Sciatic nerve (tissue), 2 donors: ENCODE measurements at places on chromosomes 12 and 14.
A peak's percentile ranks its signal among the peaks of the same experiment; 100 is the strongest.

DNA sequence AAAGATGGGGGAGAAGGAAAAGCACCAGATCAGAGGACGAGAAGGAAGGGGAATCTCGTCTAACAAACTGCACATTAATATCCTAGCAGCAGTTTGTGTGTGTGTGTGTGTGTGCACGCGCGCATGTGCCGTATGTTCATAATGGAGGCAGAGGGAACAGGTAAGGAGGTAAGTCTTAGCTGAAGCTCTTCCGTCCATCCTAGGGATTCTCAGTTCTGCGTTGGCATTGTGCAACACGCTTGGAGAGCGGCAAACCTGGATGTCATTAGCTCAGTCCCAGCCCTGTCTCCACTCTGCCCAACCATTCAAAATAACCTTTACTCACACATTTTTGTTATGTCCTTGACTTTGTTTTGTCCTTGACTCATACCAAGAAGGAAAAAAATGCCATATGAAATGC lies 1.6 kb upstream of the C1R start:
- peak; percentile 62 for DNase-seq

- no peak for DNase-seq
Measured at GRCh38 chr14:50542941-50543418, 10.6 kb upstream of the MAP4K5 start.

DNA sequence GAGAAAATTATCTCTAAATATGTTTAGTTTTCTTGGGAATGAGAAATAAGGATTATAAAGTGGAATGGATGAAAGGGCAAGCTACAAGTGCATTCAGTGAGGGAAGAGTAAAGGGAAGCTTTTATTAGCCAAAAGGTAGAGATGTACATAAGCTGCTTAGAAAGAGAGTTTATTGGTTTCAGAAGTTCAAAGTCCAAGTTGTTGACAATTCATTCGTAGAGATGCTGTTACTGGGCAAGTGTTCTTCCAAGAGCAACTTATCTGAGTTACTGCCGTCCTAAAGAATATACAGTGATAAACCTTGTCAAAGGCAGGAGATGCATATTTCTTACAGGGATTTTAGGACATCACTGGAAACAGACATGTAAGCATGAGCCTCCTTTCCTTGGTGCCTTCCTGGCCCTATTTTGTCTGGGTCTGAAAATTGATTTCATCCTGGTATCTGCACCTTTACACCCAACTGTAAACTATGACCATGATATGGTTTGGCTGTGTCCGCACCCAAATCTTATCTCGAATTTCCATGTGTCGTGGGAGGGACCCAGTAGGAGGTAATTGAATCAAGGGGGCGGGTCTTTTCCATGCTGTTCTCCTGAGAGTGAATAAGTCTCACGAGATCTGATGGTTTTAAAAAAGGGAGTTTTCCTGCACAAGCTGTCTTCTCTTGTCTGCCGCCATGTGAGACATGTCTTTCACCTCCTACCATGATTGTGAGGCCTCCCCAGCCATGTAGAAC lies 46.8 kb downstream of the TRMT5 start:
- no peak for DNase-seq

DNA sequence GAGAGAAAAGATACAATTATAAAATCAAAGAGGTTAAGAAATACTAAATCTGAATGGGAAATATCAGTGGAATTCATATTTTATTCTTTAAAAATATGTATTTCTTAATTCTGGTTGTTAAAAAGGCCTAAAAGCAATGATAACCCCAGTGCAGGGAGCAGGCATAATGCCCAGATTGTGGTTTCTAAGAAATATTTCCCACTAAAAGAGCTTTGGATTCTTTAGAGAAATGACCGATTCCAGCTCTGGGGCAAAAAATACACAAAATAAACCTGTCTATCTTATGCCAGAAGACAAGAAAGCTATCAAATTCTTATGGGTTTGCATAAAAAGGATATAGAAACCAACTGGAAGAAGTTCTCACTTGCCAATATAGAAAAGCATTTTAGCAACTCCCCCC lies 71.6 kb downstream of the PDE6H start:
- DNase-seq = no peak

GRCh38 chr12:64044191-64044590 lies 177.9 kb downstream of the KICS2 start:
- no peak for DNase-seq

GRCh38 chr12:119842380-119842779 lies 34.7 kb downstream of the CIT start:
- no peak for DNase-seq

- peak; percentile 63 for DNase-seq
Measured at GRCh38 chr14:105065280-105066228, at the start of gene GPR132. TSS of gene GPR132 (minus strand) at chr14:105065430. CDS start at chr14:105055420, 10,010 bp downstream.

DNA sequence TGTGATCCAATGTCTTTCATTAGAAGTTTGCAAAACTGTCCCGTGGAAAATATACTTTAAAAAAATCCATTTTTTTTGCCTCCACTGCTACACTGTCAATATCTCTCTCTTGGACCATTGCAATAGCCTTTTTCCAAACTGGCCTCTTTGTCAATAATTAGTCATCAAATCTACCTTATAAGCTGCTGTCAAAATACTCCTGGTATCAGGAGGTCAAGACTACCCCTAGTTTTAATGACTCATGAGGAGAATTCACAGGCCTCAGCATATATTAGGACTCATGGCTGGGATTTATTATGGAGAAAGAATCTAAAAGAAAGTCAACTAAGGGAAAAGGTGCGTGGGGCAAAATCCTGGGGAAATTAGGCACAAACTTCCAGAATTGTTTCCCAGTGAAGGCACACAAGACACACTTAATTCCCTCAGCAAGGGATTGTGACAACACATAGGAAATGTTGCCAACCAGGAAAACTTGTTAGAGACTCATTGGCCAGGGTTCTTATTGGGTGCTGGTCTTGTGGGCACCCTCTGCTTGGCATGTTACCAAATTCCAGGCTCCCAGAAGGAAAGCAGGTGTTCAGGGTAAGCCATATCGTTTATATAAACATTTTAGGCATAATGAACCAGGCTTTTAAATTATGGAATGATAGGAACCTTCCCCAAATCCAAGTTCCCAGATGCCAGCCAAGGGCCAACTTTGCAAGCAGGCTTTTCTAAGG lies 56.1 kb downstream of the TMEM117 start:
- DNase-seq = no peak

- DNase-seq = no peak
Measured at GRCh38 chr12:55702861-55703260, 4.8 kb downstream of the ITGA7 start.

- no peak for DNase-seq
Measured at GRCh38 chr12:53123578-53124351, 20.5 kb downstream of the SOAT2 start.

DNA sequence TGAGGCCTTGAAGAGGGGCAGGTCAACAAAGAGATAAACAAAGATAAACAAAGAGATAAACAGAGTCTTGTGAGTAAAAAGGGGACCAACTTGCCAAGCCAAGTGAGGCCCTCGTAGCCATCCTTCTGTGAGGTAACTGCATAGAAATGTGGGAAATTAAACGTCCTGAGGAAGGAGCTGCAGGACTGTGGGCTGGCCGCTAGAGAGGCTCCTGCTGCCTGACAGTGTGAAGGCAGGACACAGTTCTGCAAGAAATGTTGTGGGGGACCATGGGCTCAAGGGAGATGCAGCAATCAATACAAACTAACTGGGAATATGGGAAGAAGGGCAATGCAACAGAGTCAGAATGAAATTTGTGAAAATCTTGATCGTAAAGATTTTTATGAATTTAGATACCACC lies 91.9 kb downstream of the SLC8A3 start:
- no peak for DNase-seq

DNA sequence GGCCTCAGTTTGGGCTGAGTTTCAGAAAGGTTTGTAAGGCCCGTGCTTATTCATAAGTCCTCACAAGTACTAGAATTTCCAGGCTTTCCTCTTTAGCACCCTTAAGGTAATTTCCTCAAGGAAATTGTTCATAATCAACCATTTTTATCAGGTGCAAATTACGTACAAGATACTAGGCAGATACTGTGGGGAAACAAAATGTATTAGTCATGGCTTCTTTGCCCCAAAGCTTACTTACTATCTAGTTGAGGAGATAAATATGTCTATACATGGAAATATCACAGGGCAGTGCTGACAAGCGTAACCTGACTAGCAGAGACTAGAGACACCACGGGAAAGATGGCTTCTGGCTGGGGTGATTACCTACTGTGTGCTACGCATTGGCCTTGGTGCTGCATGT lies 22.5 kb downstream of the MAX start:
- DNase-seq = no peak

- peak; percentile 91 for DNase-seq
Measured at GRCh38 chr14:68794130-68794850, 1.4 kb upstream of the ZFP36L1 start.

DNA sequence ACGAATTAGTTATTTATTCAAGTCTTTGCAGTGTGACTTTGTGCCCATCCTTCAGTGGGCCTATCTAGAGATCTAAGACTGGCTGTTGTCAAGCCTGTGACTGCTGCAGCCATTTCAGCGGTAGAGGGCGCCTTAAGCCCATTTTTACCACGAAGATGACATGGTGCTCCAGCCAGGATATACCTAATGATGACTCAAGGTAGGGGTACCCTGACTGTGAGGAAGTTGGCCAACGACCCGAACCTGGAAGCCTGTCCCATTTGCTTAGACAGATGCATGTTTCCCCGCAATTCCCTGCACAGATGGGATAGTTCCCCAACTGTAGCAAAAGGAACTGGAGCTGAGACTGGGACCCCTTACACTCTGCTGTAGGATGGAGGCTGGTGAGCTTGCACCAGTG lies 41.3 kb downstream of the RAB3IP start:
- DNase-seq = no peak

- peak; percentile 41 for DNase-seq
Measured at GRCh38 chr14:100419856-100420255, 96.7 kb downstream of the SLC25A47 start.

- DNase-seq = no peak
Measured at GRCh38 chr12:55718624-55719275, 1.4 kb upstream of the RDH5 start.

DNA sequence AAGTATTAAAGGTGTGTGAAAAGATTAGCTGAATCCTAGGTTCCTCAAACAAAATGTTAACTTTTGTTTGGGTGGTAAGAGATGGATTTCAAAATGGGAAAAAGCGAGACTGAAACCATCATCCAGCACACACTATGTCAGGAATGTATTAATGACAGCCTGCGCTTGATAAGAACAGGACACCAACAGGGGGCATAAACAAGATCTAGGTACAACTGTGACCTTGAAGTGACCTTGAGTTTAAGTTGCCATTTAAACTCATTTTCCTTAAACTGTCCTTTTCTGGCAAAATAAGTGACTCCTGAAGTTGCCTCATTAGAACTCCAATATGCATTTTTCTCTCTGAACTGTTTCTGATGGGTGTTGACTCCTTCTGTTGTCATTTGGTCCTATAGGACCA lies 17.1 kb downstream of the PRKCH start:
- DNase-seq = no peak

GRCh38 chr14:56331592-56332216 lies 213.5 kb downstream of the PELI2 start:
- no peak for DNase-seq

DNA sequence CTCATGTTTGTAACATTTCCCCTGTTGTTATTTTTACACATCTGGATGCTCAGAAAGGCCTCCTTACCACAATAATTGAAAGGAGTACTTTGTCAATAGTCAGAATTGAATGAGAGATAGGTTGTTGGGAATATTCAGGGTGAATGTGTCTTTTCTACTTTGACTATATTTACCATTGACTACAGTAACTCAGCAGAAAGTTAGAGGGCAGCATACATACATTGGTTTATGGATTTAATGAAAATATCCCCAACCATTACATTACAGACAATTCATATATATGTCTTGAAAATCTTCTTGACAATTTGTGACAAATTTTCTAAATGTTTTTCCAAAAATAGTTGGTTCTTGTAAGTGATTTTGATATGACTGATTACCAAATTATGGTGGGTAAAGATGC lies 97.7 kb downstream of the NTS start:
- no peak for DNase-seq

DNA sequence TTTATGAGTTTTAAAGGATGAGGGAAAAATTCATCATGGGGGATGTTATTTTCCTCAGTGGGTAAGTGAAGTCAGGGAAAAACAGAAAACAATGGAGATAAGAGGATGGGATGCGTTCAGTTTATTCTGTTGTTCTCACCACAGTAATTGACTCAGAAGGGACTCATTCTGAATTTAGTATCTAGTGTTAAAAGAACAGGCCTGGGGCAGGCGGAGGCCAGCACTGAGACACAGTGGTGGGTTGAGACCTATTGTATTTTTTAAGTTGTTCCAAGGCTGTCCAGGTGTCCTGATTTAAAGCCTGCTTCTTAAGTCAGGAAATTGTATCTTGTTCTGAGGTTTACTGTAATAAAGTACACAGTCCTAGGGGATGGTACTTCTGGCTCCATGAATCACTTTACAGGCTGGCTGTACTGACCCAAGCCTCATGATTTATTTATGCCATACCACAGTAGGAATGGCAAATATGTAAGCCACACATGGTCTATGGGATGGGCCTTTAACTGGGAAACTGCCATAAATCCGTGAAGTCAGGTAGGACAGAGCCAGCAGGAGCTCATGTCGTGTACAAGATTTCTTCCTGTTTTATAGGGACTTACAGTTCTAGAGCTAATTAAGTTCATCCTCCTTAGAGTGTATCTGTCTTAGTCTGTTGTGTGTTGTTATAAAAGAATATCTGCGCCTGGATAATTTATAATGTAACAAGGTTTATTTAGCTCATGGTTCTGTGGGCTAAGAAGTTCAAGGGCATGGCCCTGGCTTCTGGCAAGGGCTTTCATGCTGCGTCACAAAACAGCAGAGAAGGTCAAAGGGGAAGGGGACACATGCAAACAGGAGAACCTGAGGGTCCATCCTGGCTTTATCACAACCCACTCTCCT lies 244.1 kb downstream of the FBXL14 start:
- no peak for DNase-seq

DNA sequence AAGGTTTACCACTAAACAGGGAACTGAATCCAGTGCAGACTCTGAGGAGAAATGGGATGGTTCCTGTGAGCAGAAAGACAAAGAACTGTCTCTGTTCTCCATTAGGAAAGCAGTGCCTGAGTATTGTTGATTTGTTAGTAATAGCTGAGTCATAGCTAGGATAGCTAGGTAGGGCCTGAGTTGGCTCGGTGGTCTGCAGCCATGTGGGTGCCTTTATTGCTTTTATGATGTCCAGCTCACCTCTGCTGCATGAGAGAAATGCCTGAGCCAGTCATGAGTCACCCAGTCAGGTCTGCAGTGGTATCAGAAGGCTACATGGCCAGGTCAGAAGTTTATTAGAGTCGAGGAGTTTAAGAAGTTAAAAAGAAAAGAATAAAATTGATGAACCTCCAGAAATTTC lies 24.2 kb downstream of the TRHDE start:
- DNase-seq = no peak
